ENCODE measurements at places on chromosomes 13 and 19.
A peak's percentile ranks its signal among the peaks of the same experiment; 100 is the strongest.

DNA sequence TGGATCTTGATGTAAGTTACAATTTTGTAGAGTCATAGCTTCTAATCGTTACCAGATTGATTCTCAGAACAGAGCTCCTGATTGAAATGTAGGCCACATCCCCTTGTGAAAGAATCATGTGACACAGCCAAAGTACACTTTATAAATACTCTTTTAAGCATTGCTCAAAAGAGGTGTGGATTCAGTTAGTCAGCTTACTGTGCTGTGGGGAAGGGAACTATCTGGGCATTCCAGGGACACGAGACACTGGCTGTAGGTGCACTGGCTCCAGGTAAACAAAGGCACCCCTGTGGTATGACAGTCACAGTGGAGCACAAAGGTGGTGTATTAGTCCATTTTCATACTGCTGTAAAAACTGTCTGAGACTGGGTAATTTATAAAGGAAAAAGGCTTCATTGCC lies 222.8 kb downstream of the LIG4 start:
- no peak for DNase-seq

- no peak for DNase-seq
Observed at GRCh38 chr19:34288381-34288780, 34.0 kb downstream of the GARRE1 start.

DNA sequence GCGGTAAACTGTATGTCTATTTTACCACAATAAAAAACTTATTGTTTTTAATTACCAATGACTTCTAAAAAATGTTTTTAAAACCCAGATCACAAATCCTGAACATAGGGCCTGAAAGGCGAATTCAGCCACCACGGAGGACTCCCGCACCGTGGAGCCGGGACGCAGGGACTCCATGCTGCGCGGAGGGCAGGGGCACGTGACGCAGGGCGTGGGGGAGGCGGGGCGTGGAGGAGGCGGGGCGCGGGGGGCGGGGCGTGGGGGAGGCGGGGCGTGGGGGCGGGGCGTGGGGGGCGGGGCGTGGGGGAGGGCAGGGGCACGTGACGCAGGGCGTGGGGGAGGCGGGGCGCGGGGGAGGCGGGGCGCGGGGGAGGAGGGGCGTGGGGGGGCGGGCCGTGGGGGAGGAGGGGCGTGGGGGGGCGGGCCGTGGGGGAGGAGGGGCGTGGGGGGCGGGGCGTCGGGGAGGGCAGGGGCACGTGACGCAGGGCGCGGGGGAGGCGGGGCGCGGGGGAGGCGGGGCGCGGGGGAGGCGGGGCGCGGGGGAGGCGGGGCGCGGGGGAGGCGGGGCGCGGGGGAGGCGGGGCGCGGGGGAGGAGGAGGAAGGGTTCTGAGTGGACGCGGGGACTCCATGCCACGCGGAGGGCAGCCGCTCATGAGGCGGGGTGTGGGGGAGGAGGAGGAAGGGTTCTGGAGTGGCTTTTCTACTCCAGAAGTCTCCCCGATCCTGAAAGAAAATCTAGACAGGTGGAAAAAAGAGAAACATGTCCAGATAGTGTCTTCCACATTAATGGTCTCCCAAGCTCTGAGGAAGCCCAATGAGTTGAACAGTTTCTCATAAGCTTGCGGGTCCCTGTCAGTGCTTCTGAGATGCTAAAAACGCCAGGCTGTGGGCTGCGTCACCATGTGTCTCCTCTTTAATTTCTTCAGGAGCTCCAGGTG lies 4.4 kb upstream of the PROZ start:
- peak; percentile 68 for DNase-seq

DNA sequence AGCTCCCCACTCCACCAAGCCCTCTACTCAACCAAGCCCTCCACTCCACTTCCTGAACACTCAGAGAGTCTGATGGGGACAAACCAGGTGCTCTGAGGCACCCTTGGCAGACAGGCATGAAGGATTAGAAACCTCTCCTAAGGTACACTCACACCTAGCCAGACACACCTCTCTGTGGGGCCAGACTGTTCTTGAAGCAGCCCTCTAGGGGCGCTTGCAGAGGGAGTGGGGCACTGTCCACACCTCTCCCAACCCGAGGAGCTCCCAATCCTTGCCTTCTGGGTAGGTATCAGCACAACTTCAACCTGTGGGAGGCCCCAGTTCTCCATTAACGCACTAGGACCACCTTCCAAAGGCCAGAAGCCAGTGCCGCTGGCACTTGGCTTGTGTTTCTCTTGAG lies 108.7 kb upstream of the VSTM2B start:
- DNase-seq, result no peak

DNA sequence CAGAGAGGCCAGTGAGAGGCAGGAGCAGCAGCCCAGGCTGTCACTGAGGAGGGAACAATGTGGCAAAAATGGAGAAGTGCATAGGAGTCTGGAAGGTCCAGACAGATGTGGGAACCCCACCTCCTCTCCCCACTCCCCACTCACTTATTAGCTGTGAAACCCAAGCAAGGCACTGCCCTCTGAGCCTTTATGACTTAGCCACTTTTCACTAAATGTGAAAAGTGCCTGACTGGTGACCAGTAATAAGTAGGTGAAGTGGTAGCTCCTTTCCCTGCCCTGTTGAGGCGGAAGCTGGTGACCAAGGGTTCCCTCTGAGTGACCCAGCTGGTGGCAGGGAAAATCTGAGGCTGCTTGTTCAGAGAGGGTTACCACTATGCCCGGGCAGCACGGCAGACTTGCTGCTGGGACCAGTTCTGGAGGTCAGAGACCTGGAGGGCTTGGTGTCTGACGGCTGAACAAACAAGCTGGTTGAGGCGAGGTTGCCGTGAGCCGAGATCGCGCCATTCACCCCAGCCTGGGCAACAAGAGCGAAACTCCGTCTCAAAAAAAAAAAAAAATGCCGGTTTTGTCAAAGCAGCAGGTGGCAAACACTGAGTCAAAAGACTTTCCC lies 80.0 kb downstream of the ZNF429 start:
- no peak for DNase-seq

- DNase-seq, result peak; percentile 26
Observed at GRCh38 chr19:16373532-16373931, 48.9 kb downstream of the KLF2 start.

DNA sequence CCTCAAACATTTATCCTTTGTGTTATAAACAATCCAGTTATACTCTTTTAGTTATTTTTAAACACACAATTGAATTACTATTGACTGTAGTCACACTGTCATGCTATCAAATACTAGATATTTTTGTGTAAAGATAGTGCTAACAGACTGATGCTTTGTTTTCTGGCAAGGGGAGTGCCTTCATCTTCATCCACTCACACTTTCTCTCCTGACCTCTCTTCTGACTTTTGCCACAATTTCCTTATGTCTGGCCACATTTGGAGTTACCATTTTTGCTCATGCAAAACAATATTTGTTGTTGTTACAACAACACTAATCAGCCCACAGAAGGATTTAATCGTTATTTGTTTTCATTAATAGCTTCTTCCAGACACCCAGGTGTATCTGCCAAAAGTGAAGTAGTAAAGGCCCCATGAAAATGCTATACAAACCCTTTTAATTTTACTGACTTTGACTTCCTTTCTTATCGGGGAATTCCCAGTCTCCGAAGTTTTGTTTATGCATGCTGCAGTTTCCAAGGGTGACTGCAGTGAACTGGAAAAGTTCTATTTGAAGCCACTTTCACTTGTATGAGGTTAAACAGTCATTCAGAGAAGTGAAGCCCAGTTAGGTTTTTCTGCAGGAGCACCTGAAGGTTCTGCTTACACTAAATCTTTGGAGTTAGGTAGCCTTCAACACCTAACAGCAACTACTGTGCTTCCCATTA lies 66.1 kb upstream of the FRY start:
- DNase-seq, result no peak

DNA sequence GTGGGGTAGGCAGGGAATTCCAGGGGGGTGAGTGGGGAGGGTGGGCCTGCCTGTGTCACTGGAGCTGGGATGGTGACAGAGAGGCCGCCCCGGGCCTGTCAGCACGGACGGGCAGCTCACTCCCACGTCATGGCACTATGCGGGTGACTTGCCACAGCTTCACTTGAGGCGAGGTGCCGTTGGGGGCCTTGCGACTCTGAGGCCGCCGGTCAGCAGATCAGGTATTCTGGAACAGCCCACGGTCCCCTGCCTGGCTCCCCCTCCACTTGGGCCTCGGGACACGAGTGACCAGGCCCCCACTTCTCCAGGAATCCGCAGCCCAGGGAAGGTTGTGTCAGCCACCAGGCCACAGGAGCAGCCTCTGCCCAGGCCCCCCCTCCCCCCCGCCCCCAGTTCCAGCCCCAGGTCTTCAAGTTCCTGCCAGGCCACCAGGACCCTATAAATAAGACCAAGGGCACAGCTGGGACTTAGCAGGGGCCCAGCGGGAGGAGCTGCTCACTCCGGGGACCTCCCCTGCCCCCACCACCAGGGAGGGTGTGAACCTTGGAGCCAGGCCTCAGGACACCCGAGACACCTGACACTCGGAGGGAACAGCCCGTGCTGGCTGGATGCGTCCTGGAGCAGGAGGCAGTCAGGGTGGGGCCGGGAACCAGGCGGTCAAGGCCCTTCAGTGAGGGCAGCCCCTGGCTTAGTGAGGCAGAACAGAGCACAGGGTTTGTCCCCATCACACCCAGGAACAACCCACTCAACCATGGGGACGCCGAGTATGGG lies 2.7 kb upstream of the MIDN start:
- DNase-seq, result no peak

DNA sequence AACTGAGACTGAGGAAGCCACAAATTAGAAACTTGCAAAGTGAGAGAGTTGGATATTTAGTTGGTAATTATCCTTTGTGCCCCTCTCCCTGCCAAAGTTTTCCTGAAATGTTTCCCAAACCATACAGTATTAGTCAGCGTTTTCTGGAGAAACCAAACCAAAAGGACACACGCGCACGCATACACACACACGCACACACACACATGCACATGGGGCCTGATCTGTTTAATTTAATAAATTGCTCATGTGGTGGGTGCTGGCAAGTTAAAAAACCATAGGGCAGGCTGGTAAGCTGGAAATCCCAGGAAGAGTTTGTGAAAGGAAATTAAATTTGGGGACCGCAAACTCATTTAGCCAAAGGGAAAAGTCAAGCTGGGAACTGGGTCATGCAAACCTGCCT lies 11.7 kb upstream of the CYSLTR2 start:
- no peak for DNase-seq

All from fibroblast of upper back skin (primary cell).